Activated CD8-positive, alpha-beta memory T cell treated with anti-CD3 and anti-CD28 coated beads, Interleukin-2, amount 50 U/mL, for 48 hours (primary cell): ENCODE measurements at places on chromosomes 2 and 18.

- no peak for DNase-seq
Measured at GRCh38 chr18:26074246-26074645, 16.2 kb downstream of the SS18 start.

- no peak for DNase-seq
Measured at GRCh38 chr2:54067851-54068375, 47.5 kb upstream of the ACYP2 start.

- DNase-seq = no peak
Measured at GRCh38 chr2:241110607-241111439, 8.7 kb upstream of the MTERF4 start.

DNA sequence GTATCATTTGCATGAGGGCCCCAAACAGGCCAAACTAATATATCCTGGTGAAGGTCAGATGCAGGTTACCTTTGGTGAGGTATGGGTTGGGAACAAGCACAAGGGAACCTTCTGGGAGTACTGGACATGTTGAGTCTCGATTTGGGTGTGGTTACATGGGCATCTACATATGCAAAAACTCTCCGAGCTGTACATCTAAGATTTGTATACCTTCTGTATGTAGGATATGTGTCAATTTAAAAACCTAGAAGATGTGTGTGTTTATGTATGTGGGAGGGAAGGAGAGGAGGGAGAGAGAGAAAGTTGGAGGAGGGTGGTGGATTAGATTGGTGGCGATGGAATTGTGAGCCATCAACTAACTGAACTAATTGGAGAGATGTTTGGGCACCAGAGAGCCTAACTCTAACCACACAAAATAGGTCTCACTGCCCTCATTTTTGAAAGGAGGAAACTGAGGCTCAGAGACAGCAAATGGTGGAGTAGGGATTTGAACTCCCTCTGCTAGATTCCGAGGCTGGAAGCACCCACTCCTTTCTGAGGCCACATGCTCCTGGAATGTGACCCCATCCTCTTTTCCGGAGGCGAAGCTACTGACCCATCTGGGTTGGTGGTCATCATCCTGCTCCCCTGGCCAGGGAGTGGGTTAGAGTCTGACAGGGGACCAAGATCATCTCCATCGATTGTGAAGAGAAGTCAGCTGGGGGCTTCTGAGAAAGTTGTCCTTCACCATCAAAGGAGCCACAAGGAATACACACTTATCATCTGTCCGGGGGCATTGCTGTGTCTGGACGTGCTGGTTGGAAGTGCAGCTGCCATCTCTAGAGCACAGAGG, 107.3 kb upstream of the MYCN start:
- DNase-seq = no peak

GRCh38 chr18:62060820-62061219, 126.0 kb downstream of the PIGN start:
- no peak for DNase-seq

DNA sequence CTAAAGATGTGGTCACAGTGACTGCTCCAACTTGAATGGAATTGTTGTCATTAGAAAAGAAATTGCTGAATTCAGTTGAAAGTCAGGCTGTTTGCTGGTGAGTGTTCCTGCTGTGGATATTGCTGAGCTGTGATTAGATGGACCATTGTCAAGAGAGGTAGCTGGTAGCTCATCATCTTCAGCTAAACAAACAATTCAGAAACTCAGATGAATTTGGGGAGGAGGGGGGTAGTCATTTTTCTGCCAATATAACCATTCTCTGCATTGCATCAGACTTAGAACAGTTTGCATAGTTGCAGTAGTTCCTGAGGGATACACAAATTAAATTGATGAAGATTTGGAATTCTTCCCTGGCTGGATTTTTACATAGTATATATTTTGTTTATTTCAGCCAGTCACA, 108.3 kb downstream of the MTCL1 start:
- no peak for DNase-seq

DNA sequence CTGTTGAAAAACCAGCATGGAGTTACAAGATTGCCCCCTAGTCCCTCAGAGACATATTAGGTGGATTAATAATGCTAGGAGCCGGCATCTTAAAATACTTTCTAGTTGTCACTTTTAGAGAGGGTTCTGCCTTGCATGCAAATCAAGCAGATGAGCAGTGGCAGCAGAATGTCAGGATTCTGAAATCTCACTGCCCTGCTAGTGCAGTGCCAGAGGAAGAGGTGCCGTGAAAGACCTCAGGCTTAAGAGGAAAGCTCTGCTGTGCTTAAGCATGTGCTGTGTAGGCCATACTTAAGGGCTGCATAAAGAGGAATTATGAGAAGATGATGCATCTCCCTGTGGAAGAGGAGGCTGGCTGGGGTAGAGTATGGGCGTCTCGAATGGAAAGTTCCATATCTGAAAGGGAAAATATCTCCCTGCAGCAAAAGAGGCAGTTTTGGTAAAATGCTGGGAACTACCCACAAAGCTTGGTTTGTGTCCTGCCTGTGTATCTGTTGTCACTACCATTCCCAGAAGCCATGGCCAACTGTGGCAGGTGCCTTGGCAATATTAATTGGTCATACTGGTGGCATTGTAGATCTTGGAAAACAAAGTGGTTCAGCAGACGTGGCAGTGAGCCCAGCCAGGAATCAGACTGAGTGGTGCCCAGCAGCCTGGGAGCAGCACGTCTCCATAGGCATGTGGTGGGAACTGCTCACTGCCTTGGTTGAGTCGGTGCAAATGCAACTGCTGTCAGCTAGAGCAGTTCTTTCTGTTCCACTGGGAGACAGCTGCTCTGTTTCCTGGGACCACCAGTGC, 131.9 kb downstream of the EVA1A start:
- no peak for DNase-seq

- DNase-seq = no peak
Measured at GRCh38 chr2:216116418-216116817, 7.3 kb downstream of the XRCC5 start.

GRCh38 chr2:126370201-126370600, 285.8 kb upstream of the GYPC start:
- no peak for DNase-seq

DNA sequence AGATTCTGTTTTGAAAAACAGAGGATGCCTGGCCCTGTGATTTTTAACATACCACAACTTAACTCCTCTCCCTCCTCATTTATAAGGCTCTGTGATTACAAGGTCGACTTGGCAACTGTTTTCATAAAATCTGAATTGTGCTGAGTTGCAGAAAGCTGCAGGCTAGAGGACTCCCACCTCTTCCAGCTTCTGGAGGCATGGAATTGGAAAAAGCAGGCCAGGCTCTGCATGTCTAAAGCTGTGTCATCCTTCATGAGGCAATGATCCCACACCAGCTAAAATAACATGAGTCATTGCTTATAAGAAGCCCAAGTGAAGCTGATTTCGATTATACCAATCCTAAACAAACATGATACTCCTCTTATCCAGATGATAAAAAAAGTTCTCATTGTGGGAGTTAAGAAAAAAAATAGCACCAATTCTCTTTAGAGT, 11.7 kb downstream of the ARHGAP28 start:
- no peak for DNase-seq

DNA sequence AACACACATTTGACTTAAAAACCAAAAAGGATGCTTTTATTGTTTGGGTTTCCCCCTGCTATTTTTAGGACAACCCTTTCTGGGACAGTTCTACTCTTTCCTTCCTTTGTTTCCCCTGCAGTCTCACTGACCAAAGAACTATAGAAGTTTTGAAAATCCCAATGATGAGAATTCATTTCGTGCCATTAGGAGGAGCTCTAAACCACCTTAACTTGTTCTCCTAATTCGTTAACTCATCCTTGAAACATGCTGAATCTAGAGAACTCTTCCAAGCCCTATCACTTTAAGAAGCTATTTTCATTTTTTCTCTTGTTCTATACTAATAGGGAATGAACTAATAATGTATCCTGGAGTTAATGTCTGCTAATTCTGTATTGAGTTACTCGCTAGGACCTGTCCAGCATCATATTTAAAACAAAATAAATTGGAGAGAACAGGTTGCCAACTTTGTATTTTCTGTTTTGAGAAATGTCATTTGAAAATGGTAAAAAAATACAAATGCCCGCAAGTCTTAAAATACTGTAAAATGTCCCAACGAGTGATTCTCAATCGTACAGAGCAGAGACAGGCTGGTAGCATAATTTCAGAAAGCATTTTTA, 62.9 kb downstream of the AFTPH start:
- no peak for DNase-seq

DNA sequence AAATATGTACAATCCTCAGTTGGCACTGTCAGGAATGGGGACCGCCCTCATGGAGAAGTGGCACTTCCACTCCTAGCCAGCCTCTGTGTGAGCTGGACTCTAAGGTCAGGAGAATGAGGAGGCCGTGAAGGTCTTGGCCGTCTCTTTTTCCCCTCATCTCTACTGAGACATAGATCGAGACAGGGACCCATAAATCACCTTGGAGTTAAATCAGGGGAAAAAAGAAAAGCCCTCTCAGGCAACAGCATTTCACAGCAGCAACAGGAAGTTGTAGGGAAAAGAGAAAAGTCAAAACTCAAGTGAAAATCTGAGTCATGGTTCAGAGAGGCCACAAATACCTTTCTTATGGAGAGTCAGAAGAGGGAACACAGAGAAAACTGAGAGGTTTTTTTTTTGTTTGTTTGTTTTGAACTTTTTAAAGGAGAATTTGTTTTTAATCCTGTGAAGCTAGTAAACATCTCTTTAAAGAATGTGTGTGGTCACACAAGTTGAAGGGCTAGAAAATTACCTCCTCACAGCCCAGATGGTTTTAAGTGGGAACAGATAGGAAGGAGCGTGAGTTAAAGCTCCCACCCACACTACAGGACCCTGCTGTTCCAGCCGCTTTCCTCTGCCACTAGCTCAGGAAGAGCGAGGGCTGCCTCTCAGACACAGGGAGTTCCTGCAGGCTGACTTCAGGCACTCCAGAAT, 30.6 kb upstream of the CYP1B1 start:
- no peak for DNase-seq

GRCh38 chr2:231457101-231457500, 7.2 kb downstream of the NCL start:
- DNase-seq = no peak

GRCh38 chr2:68774569-68775271, 40.1 kb downstream of the ARHGAP25 start:
- peak; percentile 82 for DNase-seq

GRCh38 chr2:30636311-30636710, 170.9 kb downstream of the CAPN13 start:
- no peak for DNase-seq

- DNase-seq = no peak
Measured at GRCh38 chr2:163717993-163718680, 17.7 kb downstream of the FIGN start.

DNA sequence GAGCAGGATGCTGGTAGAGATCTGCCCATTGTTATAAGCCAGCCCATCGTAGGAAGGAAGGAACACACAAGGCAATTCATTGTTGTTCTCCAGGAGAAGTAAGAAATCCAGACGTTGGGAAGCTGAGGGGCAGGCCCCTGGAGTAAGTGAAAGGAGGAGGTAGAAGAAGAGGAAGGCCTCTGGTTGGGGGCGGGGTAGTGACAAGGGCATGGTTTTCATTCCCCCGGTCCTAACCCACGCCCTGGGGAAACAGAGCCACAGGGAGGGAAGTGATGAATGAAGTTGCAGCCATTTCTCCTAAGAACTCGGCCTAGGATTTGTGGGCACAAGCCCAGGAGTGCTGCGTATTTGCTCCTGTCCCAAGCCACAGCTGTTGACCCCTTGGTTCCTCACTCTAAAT, 18.0 kb downstream of the LBH start:
- DNase-seq = no peak

- DNase-seq = no peak
Measured at GRCh38 chr2:226327830-226328229, 471.8 kb downstream of the IRS1 start.

DNA sequence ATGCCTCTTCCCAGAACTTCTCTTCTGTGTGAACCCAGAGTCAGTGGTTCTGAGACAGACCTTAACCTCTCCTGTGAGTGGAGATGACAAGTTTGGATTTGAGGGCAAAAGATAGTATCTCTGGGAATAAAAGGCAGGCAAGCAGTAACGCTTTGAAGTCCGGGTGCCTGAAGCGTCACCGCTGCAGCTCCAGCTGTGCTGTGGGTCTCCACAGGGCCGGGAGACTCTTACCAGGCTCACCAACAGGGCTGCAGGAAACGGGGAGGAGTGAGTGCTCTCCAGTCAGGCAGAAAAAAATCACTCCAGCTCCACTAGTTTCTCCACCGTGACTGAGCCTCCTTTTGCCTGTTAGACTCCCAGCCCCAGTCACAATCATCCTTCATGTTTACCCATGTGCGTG, 79.7 kb upstream of the MAP4K4 start:
- DNase-seq = no peak

DNA sequence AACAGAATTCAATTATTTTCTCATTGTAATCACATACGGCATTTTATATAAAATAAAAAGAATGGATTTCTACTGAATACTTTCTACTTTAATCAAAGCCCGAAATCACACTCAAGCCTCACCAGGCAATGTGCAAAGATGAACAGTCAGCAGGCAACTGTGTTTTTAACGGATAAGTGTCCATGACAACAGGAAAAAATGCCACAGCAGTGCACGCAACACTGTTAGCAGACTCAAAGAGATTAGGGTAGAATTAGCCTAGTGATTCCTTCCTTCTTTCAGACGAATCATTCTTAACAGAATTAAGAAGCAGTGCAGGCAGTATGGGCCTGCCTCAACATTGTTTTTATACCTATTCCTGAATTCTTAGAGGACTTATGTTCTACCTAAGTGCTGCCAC, 135.6 kb downstream of the CDH2 start:
- DNase-seq = no peak

GRCh38 chr18:23893653-23894052, 120.9 kb upstream of the TTC39C start:
- no peak for DNase-seq

- DNase-seq = no peak
Measured at GRCh38 chr18:33577685-33578517, at the start of gene ASXL3. Gene ASXL3 (plus strand): TSS chr18:33578219. CDS start chr18:33578632, 413 bp downstream.

- no peak for DNase-seq
Measured at GRCh38 chr2:108538000-108538625, 3.8 kb downstream of the LIMS1 start.

- peak; percentile 37 for DNase-seq
Measured at GRCh38 chr2:30218814-30219213, 12.5 kb upstream of the LBH start.

DNA sequence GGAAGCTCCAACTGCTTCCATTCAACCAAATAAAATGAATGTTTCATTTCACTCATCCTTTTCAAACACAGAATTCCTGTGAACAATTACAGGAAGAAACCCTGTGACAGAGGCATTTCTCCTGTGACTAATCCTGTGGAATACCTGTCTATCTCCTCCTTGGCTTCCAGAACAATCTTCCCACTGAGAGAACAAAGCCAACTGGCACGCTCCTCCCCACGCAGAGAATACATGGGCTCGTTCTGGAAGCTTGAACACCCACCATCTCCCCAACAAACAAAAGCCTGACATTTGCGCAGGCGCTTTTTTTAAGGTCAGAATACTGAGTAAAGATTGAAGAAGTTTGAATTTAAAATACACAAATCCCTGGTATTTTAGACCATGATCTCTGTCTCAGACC, 104.7 kb upstream of the SLC66A3 start:
- no peak for DNase-seq

DNA sequence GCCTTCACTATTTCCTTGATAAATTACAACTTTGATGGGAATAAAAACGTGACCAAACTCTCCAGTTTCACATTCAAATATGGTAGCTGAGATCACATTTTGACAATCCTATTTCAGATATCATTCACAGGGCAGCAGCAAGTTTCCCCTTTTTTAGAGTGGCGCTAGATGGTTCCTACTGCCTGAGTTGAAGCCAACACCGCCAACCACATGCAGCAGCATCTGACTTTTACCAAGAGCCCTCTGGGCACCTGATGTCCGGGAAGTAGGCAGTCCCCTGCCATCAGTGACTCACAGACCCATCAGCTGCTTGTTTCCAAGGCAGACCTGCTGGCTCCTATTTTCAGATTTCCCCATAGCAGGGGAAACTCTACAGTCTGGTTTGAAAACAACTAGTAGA, 4.0 kb upstream of the MREG start:
- DNase-seq = no peak
